Activated naive CD4-positive, alpha-beta T cell treated with anti-CD3 and anti-CD28 coated beads, Interleukin-2, amount 50 U/mL, for 16 hours (primary cell): ENCODE measurements at places on chromosomes 11 and 22.

DNA sequence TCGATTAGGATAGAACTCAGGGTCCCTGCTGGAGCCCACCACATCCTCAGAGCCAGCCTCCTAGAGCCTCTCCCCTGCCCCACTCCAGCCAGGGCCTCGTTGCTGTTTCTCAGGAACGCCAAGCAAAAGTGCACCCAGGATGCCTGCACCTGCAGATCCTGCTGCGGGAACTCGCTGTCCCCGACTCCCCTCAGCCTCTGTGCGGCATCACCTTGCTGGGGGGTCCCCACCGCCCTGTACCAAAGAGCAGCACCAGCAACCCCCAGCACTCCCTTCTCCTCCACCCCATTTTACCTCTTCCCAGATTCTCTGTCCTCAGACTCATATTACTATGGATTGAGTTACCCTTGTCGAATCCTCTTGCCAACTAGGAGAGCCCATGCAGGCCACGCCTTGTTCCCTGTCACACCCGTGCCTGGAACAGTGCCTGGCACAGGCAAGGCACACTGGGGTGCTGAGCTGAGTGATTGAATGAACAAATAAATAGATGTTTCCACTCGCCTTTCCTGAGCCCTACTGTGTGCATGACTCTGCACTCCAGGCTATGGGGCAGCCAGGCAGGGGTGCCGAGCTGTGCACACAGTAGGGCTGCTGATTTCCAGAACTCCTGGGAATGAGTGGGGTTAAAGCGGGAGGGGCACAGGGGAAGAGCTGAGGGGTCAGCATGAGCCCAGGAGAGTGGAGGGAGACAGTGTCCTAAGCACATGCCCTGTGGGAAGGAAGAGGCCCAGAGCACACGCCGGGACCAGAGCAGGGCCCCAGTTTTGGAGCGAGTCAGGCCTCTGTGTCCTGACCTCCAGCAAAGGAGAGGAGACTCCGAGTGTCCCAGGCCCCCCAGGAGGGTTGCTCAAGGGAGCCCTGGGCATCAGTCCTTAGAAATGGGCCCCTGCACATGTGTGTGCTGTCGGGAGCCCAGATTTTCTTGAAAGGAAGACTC lies 44.3 kb downstream of the LINC01488 start:
- no peak for DNase-seq

DNA sequence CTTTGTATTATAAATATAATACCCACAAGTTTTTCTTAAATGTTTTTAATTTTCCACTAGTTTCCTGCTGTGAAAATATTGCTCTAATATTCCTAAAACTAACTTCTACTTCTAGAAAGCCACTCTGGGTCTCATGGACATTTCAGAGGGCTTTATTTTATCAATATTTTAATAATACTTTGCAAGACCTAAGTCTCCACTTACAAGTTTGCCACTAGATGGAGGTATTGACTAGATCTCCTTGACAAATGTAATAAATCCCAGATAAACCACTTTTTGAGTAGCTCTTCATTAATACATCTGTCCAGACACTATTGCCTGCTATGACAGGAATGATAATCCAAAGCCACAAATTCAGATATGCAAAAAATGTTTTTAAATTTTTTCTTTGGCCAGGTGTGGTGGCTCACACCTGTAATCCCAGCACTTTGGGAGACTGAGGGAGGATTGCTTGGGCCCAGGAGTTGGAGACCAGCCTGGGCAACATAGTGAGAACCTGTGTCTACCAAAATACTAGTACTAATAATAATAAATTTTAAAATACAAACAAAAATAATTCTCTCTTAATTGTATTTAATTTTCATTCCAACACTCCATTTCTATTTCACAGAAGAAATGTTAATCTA lies 3.5 kb upstream of the ACAT1 start:
- DNase-seq: no peak

- DNase-seq: no peak
Measured at GRCh38 chr22:44288913-44289312, 23.8 kb downstream of the SHISAL1 start.

GRCh38 chr11:27385245-27385644 lies 22.2 kb upstream of the CCDC34 start:
- no peak for DNase-seq

DNA sequence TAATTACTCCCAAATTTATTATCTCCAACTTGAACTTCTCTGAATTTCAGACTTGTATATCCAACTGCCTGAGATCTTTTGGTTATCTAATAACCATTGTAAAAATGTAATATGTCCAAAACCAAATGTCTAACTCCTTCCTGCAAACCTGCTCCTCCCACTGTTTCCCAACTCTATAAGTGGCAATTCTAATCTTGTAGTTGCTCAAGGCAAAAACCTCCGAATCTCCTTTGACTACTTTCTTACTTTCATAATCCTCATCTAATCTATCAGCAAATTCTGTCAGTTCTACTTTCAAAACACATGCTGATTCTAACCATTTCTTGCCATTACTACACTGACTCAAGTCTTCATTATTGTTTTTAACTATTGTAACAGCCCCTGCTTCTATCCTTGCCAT lies 55.7 kb downstream of the FAM168A start:
- DNase-seq: no peak

- DNase-seq: no peak
Measured at GRCh38 chr11:123822599-123822998, 16.4 kb upstream of the OR6M1 start.

GRCh38 chr11:133995066-133995465 lies 38.3 kb upstream of the IGSF9B start:
- DNase-seq: no peak

- no peak for DNase-seq
Measured at GRCh38 chr22:33504941-33505625, 415.2 kb downstream of the LARGE1 start.

DNA sequence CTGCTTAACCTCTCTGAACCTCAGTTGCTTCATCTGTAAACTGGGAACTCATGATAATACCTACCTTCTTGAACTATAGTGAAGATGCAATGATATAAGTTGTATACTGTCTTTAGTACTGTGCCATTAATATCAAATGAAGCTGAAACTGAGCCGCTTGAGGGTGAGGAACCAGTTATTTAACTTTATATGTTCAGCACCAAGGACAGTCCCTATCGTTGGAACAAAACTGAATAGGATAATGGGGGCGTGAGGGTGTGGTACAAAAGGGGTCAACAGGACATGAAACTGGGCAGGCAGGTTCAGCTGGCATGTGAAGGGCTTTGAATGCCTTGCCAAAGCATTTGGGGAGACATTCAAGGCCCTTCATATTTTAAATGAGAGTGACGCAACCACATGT lies 112.6 kb downstream of the C11orf91 start:
- no peak for DNase-seq

DNA sequence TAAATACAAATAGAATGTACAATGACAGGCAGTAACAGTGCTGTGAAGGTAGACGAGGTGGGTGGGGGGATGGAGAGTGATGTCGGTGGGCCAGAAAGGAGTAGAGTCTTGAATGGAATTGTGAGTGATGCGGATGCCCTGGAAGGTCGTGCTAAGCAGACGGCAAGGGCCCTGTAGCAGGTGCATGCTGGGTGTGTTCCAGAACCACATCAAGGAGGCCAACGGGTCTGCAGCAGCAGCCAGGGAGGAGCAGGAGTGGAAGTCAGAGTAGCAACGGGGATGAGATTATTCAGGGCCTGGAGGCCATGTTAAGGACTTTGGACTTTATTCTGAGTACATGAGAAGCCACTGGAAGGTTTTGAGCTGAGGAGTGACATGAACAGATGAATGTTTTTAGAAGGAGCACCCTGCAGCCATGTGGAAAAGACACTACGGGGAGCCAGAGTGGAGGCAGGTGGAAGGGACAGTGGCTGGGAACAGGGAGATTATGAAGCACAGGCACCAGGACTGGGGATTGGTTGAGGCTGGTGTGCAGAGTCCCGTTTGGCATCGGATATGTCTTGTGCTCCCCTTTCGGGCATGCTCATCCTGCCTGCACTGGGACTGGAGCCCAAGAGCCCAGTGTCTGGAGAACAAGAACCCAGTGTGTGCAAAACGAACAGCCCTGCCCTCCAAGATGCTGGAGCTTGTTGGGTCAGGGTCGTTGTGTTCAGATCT lies 74.1 kb downstream of the COMMD9 start:
- DNase-seq: no peak

GRCh38 chr22:49582678-49583077 lies 245.0 kb downstream of the BRD1 start:
- DNase-seq: peak; percentile 7

DNA sequence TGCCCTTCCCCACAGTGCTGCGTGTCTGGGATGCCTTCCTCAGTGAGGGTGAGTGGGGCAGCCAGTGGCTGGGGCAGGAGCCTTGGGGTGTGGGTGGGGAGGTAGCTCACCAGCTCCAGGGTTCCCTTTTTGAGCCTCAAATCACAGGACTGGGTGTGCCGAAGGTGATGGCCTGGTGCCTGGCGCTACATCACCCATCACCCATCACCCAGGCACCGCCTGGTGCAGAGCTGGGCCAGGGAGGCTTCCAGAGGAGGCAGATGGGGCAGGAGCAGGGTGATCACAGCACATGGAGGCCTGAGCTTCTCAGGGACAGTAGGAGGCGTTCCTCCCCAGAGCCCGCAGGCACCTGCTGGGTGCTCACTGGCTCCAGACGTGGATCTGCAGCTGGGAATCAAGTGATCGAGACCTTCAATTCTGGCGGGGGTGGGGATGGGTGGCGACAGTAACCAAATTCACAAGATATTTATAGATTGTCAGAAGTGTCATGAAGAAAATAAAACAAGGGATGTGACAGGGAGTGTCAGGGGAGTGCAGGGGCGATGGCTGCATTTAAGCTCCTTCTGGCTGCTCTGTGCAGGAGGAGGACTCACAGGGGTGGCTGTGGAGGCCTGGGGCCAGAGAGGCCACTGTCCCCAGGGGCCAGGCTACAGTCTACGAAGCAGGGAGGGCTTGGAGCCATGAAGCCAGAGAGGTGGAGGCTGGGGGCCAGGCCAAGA lies 3.2 kb downstream of the TBC1D10C start:
- DNase-seq: no peak

GRCh38 chr22:45742866-45743450 lies 71.3 kb downstream of the ATXN10 start:
- no peak for DNase-seq

DNA sequence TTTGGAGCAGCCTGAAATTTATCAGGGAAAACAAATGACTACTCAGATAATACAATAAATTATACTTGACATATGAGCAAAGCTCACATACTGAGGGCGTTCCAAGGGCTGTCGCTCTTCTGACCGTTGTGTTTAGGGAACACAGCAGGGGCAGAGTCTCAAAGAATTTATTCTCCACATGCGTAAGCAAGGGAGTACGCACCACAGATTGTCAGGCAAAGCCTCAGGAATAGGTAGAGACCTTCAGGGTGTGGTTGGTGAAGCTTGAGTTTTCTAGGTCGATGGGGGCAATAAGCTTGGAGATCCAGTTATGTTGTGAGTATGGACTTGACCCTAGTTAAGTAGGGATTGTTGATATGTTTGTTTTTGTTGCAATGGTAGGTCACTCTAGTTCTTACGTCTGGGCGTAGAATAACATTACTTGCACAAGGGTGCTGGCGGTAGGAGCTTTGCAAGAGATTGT lies 830 bp downstream of the ACAT1 start:
- DNase-seq: no peak

DNA sequence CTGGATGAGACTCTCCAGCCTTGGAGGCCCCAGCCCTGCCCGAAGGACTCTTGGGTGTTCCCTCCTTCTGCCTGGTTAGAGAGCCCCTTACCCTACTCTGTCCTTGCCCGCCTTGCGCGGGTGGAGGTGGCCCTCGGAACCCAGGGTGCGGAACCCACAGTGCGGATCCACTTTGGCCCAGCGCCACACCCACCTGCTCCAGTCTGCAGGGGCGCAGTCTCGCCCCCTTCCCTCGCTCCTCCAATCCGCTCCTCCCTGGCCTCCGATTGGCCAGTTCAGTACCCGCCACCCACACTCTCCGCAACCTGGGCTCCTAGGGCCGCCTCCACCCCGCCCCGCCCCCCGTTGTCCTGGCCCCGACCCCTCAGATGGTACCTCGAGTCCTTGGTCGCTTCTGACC lies 2.4 kb downstream of the CAPN1 start:
- no peak for DNase-seq

GRCh38 chr11:106625566-106625965 lies 392.7 kb downstream of the GUCY1A2 start:
- DNase-seq: no peak

GRCh38 chr11:11884774-11885481 lies 43.2 kb downstream of the USP47 start:
- DNase-seq: no peak
